ENCODE measurements at places on chromosomes 4 and X. TPM values are rescaled to one million over a fixed set of nuclear protein-coding genes. Genes with fewer than 3 reads are reported as not detected.

DNA sequence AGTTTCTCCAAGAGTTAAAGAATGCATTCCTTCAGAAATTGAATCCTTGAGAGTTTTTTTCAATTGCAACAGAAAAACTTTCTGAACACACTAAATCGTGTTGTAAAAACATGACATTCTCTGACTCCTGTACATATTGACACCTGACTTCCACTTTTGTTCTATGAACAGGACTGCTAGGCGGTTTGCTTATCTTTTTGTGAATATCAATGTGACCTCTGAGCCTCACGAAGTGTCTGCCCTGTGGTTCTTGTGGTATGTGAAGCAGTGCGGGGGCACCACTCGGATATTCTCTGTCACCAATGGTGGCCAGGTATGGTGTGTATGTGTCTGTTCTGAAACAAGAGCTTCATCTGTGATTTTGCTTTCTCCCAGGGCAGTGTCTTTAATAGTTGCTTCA, 71.9 kb downstream of the MAOA start:
- DNase-seq: no peak

SSX2B gene
- polyA plus RNA-seq: not detected

GRCh38 chrX:98077440-98077839, 1193.7 kb downstream of the RPA4 start:
- DNase-seq: no peak

- DNase-seq: peak; percentile 74
These were observed 33.1 kb downstream of the PDK3 start for GRCh38 chrX:24498181-24498580.

- DNase-seq: no peak
These were observed 278.1 kb downstream of the NKX6-1 start for GRCh38 chr4:84220990-84221389.

Data from sigmoid colon (tissue), 7 donors.